ENCODE measurements at places on chromosomes 12 and 14. TPM values are rescaled to one million over a fixed set of nuclear protein-coding genes. Genes with fewer than 3 reads are reported as not detected.

- no peak for DNase-seq
Observed at GRCh38 chr12:68587448-68587873, 23.2 kb upstream of the RAP1B start.

DNA sequence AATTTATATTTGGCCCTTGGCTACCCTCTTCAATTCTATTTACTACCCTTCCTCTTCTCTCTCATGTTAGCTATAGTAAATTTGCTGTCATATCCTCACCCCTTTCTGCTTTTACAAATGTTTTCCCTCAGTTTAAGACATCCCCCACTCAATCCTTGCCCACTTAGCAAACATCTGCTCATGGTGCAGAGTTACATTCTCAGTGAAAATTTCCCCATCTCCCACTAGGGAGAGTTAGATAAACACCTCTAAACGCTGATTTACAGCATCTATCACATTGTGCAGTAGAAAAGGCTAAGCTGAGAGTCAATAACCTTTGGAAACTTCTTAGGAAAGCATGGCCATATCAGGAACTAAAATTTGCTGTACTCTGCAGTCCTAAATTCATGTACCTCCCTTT lies 69.0 kb downstream of the DENND5B start:
- DNase-seq, result no peak

The PRB2 gene
- not detected for total RNA-seq

GRCh38 chr12:57240066-57240921 lies 10.7 kb downstream of the STAC3 start:
- peak; percentile 77 for DNase-seq

The PEBP1 gene
- 339 TPM for total RNA-seq

- DNase-seq, result no peak
Observed at GRCh38 chr14:106204063-106204462, 677.7 kb downstream of the TMEM121 start.

- DNase-seq, result no peak
Observed at GRCh38 chr12:72790273-72790672, 518.1 kb downstream of the TRHDE start.

DNA sequence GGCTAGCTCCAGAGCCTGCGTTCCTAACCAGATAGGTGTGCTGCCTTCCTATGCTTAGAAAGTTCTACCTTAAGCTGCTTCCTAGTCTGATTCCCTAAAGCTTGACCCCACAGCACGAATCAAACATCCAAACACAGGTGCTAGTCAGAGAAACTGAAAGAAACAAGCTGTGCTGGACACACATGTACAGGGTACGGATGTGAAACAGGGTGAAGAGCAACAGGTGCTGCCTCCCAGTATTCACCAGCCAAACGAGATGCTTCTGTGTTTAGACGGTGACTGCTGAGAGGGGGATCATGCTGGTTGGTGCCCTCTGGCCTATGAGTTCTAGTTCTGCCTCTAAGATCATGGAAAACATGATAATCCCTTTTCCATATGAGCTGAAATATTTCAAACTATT lies 105.3 kb downstream of the GRIP1 start:
- DNase-seq, result no peak

DNA sequence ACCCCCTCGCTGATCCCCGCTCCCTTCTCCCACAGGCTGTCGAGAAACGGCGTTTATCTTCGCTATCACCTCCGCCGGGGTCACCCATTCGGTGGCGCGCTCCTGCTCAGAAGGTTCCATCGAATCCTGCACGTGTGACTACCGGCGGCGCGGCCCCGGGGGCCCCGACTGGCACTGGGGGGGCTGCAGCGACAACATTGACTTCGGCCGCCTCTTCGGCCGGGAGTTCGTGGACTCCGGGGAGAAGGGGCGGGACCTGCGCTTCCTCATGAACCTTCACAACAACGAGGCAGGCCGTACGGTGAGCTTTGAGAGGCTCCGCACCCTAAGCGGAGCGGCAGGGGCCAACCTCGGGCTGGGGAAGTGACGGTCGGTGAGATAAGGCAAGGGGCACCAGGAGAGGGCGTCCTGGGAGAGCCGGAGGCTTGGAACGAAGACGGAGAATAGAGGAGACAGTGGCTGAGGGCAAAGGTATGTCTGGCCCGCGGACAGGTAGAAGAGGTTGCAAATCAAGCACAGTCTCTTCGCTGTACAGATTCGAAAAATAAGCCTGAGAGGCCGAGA lies 2.3 kb downstream of the WNT1 start:
- DNase-seq, result no peak

GRCh38 chr12:132066345-132066685 lies 77.8 kb downstream of the DDX51 start:
- DNase-seq, result no peak

DNA sequence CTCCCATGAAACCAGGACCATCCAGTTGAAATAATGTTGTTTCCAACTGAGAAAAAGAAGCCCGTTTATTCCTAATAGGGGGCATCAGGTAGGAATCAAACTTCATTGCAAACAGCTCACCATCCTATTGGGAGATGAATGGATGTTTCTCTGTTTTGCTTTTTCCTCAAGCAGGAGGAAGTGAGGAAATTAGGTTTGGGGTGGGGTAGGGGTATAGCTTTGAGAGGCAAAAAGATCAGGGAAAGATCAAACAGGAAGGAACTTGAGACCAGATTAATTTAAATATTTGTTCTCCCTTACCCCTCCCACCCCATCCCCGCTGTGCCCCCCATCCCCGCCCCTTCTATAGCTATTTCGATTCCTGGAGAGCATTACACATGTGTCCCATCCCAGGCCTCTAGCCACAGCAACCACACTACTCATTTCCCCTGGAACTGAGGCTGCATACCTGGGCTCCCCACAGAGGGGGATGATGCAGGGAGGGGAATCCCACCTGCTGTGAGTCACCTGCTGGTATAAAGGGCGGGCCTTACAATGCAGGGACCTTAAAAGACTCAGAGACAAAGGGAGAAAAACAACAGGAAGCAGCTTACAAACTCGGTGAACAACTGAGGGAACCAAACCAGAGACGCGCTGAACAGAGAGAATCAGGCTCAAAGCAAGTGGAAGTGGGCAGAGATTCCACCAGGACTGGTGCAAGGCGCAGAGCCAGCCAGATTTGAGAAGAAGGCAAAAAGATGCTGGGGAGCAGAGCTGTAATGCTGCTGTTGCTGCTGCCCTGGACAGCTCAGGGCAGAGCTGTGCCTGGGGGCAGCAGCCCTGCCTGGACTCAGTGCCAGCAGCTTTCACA lies at the start of gene IL23A:
Gene IL23A, plus strand, starts transcription at position 577 of the 850 bp plus-strand sequence. Its CDS starts 161 bp downstream, at position 738.
- DNase-seq, result no peak

GRCh38 chr14:57085801-57086200 lies 182.9 kb downstream of the EXOC5 start:
- DNase-seq, result no peak

The GPX2 gene
- not detected for total RNA-seq

DNA sequence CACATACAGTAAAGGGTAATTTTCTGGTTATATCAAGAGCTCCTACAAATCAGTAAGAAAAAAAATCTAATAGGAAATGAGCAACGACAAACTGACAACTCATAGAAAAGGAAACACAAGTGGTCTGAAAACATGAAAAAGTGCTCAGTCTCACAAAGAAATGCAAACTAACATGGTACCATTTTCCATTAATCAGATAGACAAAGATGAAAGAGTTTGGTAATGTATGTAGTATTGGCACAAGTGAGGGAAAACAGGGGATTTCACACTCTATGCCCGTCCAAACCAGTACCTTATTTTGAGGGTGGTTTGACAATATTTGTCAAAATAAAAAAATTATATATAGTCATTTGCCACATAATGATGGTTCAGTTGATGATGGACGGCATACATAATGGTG lies 13.2 kb downstream of the PTPN11 start:
- no peak for DNase-seq

DNA sequence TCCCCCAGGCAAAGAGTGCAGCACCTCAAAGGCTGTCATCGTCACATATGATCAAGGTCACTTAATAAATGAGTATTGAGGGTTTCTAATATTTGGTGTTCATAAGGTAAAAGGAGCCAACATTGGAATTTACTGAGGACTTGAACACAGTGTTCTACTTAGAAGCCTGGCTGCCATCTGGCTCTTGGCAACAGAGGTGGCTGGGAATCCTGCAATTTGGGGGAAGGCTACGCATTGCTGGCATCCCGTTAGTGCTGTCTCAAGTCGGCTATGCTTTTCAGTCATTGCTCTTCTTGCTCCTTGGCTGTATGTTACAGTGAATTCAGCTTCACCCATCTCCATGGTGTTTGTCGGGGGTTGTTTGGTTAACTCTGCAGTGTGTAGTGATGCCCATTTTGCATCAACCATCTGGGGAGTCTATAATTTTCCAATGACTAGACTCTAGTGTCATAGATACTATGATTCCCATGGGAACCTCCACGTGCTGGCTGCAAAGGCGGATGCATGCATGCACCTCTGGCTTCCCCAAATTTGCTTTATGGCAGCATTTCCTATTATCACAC lies 12.9 kb upstream of the SLC24A4 start:
- no peak for DNase-seq

DNA sequence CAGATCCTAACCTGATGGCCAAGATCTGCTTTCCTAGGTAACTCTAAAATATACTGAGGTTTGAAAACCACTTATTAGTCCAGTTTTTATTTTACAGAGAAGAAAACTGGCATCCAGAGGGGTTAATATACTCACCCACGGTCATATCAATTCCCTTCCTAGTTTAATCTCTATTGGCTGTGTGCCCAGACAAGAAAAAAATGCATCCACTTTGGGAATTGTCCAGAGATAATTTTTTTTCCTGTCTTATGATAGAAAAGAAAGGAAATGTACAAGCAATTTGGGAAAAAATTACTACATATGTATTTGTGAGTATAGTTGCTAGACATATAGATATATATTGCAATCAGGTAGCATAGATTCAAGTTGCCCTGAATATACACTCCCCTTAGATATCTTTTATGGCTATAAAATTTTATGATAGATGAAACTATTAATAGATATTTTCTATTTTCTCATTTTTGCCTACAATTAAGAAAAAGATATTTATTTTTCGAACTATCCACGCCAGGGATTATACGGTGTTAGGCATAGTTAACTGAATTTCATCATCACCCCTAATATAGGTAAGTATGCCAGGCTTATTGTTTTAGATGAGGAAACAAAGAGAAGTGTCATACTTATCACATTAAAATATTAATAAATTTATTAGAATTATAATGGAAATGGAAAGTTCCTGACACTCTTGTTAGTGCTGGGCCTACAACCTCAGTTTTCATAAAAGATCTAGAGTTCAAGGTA lies 100.5 kb upstream of the SLC38A2 start:
- no peak for DNase-seq

DNA sequence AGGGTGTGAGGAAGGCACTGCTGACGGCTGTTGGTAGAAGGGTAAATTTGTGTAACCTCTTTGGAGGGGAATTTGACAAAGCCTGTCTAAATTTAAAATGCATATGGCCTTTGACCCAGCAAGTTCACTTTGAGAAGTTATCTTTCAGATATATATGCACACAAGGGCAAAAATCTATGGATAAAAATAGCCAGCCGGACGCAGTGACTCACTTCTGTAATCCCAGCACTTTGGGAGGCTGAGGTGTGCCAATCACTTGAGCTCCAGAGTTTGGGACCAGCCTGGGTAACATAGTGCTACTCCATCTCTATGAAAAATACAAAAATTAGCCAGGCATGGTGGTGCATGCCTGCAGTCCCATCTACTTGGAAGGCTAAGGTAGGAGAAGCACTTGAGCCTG lies 13.4 kb downstream of the UBC start:
- DNase-seq, result no peak

GRCh38 chr12:124696693-124697476 lies 129.5 kb upstream of the NCOR2 start:
- no peak for DNase-seq

DNA sequence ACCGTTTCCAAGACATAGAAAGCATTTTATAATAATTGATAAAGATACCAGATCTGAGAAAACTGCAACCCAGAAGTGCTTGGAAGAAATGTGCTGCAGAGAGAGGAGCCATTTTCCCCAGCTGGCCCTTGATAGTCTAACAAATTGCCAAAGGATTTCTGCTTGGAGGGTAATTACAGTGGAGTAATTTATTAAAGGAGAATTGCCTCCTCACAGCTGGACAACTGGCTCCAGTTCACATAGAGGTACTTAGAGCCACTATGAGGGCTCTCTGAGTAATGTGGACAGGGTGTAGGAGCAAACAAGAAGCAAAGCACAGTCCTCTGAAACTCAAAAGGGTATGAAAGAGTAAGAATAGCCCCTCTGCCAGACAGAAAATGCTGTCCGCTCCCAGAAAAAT lies 335.6 kb downstream of the SYT1 start:
- no peak for DNase-seq

The ZDHHC22 gene
- total RNA-seq, result 1.1 TPM

The SLC5A8 gene
- total RNA-seq, result not detected

The DEGS2 gene
- under 0.01 TPM for total RNA-seq

DNA sequence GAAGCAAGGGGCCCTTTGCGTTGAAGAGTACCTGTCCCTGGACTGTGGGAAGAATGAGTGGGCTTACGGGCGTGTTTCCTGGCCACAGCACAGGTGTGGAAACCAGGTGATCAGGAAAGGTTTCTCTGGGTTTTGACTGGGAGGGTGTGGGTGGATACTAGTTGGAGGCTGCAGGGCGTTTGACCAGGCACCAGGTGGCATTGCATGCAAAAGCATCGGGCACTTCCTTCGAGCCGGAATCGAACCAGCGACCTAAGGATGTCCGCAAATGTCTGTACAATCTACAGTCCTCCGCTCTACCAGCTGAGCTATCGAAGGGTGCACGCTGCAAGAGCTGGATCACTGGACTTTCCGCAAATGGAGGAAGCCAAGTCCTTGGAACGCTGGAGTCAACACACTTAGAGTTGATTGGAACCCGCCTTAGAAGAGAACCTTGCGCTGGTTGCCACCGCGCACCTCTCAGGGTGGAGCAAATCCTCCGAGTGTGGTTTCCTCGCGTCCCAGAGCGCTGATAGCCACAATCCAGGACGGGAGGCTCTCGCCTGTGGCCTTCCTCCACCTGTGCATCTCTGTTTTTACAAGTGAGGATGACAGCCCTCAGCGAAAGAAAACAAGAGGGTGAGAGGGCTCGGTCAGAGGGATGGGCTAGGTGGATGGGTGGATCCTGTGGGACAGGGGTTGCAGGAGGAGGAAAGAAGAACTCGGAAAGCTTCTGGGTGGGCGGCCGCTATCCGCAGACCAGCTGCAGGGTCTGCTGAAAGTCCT lies 21.2 kb upstream of the RNASE4 start:
- DNase-seq, result peak; percentile 73

- no peak for DNase-seq
Observed at GRCh38 chr12:108712925-108713203, 18.5 kb downstream of the CORO1C start.

GRCh38 chr12:2092890-2093289 lies 40.1 kb downstream of the CACNA1C start:
- DNase-seq, result no peak

The DLGAP5 gene
- 0.16 TPM for total RNA-seq

GRCh38 chr12:3759878-3760277 lies 7.0 kb upstream of the CRACR2A start:
- no peak for DNase-seq

GRCh38 chr12:113422030-113422885 lies at the start of gene SDSL:
SDSL (plus strand) TSS chr12:113422380; CDS start chr12:113427983, 5,603 bp downstream.
- DNase-seq, result peak; percentile 80

The KLHL33 gene
- 1.4 TPM for total RNA-seq

GRCh38 chr14:69483765-69484443 lies 624 bp upstream of the PLEKHD1 start:
- DNase-seq, result no peak

GRCh38 chr12:102833687-102834441 lies 83.2 kb downstream of the PAH start:
- no peak for DNase-seq

The KRT77 gene
- total RNA-seq, result not detected

- no peak for DNase-seq
Observed at GRCh38 chr14:76355771-76356170, 20.2 kb upstream of the ESRRB start.

The GALNT6 gene
- total RNA-seq, result 1.6 TPM

The RASAL1 gene
- not detected for total RNA-seq
